Keratinocyte (primary cell): ENCODE measurements at places on chromosomes 13 and 19. TPM values are rescaled to one million over a fixed set of nuclear protein-coding genes. Genes with fewer than 3 reads are reported as not detected.

GRCh38 chr13:113061796-113062425 lies 43.7 kb upstream of the F7 start:
- DNase-seq: no peak

PRKACA gene
- polyA plus RNA-seq: 10.1 to 57.2 TPM (median 13.7 TPM) in 3 replicates

GPR42 gene
- polyA plus RNA-seq: not detected in 3 replicates

GRCh38 chr19:48330012-48330681 lies 4.8 kb downstream of the EMP3 start:
- no peak for DNase-seq

DNA sequence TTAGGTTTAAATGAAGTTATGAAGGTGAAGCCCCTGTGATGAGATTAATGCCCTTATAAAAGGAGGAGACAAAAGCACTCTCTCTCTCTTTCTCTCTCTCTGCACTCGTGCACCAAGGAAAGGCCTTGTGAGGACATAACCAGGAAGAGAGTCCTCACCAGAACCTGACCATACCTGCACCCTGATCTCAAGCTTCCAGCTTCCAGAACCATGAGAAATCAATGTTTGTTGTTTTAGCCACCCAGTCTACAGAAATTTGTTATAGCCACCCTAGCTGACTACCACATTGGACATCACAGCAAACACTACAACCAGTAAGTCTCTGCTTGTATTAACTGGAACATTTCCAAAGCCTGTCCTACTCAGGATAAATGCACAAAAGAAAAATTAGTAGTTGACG lies 34.7 kb upstream of the WDFY2 start:
- DNase-seq: no peak

DNA sequence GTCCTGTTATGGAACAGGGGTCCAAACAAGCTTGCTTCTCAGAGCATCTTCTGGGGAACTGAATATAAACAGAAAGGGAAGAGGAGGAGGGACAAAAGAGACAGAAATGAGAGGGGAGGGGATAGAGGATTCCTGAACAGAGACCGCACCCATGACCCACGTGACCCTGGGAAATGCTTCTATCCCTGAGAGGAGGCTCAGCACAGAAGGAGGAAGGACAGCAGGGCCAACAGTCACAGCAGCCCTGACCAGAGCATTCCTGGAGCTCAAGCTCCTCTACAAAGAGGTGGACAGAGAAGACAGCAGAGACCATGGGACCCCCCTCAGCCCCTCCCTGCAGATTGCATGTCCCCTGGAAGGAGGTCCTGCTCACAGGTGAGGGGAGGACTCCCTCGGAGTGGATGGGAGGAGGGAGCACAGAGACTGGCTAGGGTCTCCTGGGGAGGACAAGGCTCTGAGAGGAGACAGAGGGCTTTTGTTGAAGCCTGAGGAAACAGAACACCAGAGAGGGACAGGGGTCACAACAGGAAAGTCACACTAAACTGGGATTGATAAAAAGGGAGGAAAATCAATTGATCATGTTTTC lies at the start of gene CEACAM6:
Gene CEACAM6, plus strand, starts transcription at position 203 of the 586 bp plus-strand sequence. Its CDS starts 109 bp downstream, at position 312.
- DNase-seq: no peak

TSHZ3 gene
- 2.2 to 3.6 TPM (median 3.0 TPM) in 3 replicates for polyA plus RNA-seq

DNA sequence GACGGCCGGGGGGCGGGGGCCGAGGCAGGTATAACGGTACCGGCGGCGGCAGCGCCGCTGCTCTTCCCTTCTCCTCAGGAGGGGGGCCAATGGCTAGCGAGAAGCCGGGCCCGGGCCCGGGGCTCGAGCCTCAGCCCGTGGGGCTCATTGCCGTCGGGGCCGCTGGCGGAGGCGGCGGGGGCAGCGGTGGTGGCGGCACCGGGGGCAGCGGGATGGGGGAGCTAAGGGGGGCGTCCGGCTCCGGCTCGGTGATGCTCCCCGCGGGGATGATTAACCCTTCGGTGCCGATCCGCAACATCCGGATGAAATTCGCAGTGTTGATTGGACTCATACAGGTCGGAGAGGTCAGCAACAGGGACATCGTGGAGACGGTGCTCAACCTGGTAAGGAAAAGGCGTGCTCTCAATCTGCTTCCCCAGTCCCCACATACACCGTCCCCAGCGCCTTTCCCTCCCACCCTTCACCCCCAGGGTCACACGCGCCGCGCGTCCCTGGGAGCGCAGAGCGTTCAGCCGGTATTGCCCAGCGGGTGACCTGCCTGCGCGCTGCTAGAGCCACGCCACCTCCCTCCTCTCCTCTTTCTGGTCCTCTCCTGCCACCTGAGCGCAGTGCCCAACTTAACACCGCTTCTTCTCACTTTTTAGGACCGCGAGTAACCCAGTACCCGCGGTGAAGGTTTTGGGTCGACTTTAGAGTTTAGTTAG lies 814 bp downstream of the NBEA start:
- no peak for DNase-seq

DNA sequence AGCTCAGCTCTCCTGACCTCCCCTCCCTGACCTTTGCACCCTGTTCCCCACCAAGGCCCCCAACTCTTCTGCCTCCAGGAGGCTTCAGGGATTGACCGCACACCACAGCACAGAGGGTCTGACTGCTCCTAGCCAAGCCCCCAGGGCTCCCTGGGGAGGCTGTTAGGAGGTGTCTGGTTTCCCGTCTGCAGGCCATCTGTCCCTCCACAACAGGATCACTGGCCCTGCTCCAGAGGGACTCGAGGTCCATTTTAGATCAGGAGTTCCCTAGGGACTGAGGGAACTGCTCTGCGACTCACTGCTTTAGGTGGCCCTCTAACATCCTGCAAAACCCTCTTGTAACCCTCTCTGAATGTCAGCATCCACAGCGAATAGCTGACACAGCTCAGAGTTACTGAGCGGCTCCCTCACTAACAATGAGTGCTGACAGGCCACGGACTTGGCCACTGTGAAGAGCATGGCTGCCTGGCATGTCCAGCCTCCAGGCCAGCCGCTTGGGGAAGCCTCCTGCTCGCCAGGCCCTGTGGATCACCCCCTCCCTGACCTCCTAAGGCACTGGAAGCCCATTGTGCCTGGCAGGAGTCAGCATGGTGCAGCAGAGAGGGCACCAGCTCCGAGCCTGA lies 17.7 kb downstream of the GRIK5 start:
- no peak for DNase-seq

DNA sequence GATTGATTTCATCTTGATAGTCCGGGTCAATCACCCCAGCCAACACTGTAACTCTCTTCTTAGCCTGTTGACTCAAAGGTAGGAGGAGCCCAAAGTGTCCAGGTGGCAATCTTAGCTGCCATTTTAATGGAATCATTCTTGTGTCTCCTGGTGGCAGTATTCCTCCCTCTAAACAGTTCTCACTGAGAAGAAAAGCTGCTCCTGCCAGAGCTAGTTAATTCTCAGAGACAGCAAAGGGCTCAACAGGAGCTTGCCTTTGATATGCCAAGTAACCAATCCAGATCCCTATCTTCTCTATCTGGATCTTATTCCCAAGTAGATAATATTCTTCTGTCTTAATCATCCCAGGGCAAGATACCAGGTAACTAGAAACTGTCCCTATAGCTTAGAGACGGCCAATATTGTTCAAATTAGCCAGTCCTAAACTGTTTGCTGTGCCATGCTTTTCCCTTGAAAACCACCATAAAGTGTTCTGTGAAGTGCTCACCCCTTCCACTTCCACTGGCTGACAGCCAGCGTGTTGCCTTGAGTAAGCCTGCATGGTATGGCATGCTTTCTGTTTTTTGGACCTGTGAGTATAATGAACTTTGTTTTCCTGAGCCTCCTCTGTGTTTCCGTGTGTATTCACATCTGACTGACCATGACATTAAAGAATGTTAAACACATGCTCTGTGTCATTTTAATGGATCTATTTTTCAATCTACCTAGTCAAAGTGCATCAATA lies 463.7 kb upstream of the SLITRK5 start:
- DNase-seq: no peak

DNA sequence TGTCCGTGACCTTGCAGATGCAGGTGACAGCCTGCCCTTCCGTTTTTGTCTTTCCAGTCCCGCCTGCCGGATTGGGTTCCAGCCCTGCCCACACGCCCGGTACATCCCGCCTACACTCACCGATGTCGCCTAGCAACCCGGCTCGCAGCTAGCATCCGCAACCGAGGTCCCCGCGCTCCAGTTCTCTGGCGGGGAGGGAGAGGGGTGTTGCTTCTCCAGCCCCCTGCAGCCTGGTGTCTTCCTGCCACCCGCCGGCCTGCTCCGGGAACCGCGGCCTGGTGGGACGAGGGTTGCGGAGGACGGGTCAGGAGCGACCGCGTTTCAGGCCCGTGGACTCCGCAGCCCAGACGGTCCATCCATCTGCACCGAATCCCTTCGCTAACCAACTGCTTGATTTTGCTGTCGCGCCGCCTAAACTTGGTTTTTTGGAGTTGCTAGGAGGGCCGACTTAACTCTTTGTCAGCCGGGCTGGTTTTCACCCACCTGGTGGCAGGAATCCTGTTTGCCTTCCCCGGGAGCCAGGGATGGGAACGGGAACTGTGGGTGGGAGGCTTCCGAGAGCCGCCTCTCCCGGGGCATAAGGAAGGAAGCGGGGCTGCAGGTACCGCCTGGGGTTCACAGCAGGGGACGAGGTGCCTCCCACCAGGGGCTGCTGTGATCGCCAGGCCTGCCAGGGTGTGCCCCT lies 15.4 kb upstream of the MATK start:
- no peak for DNase-seq

DNA sequence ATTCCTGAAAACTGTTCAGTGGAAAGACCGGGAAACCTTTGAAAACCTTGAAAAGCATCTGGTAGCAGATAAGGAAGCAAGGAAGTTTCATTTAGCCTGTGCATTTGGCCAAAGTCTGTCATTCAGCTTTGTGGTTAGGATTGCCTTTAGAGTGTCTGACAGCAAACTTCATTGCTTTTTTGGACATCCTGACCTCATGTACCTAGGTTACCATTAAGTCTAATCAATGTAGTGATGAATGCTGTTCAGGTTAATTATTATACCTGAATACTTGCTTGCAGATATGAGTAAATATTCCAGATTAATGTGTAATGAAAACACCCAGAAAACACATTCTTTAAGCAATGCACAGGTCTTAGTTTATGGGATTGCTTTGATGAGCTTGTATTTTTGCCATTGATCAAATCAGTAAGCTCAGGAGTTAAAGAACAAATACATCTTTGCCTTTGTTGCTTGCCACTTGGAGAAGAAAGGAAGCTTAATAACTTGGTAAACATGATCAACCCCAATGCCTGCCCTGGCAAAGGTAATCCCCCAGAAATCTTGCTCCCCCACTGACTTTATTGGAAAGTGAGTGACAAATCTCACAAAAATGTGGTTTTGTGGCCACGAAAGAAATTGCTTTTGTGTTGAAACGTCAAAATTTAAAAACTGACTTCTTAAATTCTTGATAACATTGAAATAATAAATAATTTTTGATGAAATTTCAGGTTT lies 87.4 kb downstream of the SLC15A1 start:
- no peak for DNase-seq

GRCh38 chr19:48006762-48007161 lies 12.3 kb downstream of the ELSPBP1 start:
- no peak for DNase-seq

GRCh38 chr19:51461723-51462161 lies 3.5 kb upstream of the SIGLEC8 start:
- no peak for DNase-seq

GRCh38 chr13:78679329-78679728 lies 20.4 kb upstream of the OBI1 start:
- no peak for DNase-seq

RFXAP gene
- 1.0 to 2.8 TPM (median 1.4 TPM) in 3 replicates for polyA plus RNA-seq

GRCh38 chr19:14450168-14450874 lies 17.2 kb downstream of the PKN1 start:
- DNase-seq: no peak

KLK4 gene
- polyA plus RNA-seq: not detected in 3 replicates

DNA sequence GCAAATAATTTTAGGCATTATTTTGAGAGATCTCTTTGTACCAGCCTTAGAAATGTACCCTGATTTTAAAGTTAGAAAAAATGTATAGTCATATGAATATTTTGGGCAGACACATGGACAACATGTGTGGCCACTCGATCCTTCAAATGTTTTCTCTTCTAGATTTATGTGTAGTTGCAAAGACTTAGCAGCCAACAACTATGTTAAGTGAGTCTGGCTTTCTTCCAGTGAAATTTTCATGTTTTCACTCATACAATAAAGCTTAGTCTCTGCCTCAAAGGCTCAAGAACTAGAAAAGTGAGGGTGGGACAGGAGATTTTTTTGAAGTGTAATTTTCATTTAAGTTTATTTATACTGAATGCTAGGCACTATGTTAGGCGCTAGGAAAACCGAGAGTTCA lies 207.7 kb upstream of the DACH1 start:
- no peak for DNase-seq

DNA sequence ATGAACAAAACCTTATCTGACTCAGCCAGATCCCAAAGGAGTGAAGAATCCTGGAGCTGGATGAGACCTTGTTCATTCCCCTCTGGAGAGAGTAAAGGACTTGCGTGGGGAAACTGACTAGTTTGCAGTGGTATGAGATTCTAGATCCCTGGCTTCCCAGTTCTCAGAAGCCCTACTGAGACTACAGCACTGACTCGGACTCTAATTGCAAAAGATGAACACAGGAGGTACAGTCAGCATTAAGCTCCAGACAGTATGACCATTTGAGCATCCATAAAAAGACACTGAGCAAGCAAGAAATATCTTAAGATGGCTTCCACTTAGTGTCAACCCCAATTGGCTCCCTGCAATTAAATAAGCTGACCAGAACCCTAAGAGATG lies 6.8 kb downstream of the ZC3H4 start:
- DNase-seq: no peak

CGB7 gene
- 0.92 to 4.1 TPM (median 1.2 TPM) in 3 replicates for polyA plus RNA-seq

DNA sequence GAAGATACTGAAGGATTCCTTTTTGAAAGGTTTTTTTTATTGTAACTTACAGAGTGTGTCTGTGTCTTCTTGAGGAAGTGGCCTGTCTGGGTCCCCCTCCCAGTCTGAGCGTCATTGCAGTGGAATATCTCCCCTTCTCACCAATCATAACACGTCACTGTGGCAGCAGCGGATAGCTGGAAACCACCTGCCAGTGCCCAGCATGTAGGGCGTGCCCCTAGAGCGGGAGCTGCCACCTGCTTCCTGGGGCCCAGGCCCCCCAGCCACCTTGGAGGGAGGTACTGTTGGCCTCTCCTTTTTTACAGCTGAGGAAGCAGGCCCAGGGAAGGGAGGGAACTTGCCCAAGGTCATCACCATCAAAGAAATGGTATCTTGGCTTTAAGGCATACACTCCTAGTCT lies 4.6 kb upstream of the DNM2 start:
- DNase-seq: no peak

ERICH6B gene
- not detected in 3 replicates for polyA plus RNA-seq
